IMR-90 (cell line): ENCODE measurements at places on chromosomes 6 and 20. TPM values are rescaled to one million over a fixed set of nuclear protein-coding genes. Genes with fewer than 3 reads are reported as not detected.
A peak's percentile ranks its signal among the peaks of the same experiment; 100 is the strongest.

Gene RRBP1
- total RNA-seq: 90.2 and 99.7 TPM in 2 replicates

Gene LTA
- not detected in 2 replicates for total RNA-seq

- DNase-seq: no peak
Observed at GRCh38 chr20:33826270-33826897, 15.2 kb downstream of the CHMP4B start.

DNA sequence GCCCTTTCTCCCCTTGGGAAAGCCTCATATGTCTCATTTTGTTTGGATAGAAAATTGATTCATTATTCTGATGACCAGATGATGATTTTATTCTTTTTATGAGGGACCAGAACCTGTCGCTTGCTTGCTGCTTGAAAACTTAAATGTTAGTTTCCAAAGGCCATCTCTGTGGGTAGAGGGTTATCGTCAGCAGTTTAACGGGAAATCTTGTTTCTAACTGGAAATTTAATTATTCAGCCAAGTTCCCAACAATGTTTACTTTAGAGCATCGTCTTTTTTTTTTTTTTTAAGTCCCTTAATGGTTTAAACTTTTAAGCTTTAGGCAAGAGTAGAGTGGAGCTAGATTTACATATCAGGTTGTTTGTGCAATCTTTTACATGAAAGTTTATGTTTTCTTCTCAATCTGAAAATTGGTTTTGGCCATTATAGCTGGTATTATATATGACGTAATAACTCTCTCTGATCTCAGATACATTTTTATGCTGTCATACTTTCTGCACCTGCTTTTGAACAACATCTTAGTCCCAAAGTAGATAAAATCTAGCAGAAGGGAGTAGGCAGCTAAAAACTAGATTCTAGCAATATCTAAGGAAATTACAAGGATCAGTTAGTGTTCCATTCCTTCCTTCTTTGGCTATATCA, 93.9 kb downstream of the FOXO3 start:
- peak; percentile 35 for DNase-seq

DNA sequence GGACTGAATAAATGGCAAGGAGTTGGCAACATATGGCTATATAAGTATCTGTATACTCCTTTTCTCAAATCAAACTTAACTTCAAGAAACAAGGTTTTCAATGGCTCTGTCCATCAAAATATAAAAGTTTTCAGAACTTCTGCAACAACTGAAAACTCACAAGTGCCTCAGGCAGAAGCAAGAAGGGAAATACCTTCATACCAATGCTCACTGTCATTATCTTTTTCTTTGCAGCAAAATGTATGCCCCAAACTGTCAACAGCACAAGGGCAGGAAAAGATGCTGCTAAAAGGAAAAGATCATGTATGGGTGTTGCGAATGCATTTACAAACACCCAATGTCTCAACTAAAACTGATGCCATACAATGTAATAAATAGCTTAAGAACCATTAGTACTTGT, 45.9 kb downstream of the PTPRK start:
- peak; percentile 31 for DNase-seq
